ENCODE measurements at places on chromosomes 1 and 21.

DNA sequence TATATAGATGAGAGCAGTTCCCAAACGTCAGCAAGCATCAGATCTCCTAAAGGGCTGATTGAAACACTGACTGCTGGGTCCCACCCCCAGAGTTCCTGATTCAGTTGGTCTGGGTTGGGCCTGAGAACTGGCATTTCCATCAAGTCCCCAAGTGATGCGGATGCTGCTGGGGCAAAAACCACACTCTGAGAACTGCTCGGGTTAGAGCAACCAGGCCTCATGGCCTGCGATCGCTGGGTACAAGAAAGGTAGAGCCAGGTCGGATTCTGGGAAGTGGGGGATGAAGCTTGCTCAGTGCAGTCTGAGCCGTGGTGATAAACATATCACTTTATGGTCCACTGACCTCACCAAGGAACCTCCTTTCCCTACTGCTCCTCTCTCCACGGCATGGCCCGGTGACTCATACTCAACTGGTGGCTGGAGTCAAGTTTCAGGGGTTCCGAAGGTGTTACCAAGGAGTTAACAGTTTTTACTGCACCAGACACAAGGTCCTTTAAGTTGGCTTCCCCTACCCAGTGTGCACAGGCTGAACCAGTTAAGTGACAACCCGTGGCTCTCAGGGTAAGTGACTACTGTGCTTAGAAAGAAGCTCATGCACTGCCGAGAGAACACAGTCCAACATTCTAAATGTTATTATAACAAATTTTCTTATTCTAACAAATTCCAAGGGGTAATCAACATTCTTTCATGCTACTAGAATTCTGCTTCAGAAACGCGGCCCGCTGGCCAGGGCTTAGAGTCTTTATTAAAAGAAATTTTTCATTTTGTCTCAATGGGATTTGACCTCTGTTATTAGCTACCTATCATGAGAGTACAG is 153.5 kb downstream of the TGFBR3 start:
- DNase-seq = no peak

GRCh38 chr1:95396557-95396956 is 162.5 kb downstream of the RWDD3 start:
- no peak for DNase-seq

GRCh38 chr1:37469386-37469785 is 5.0 kb upstream of the ZC3H12A start:
- no peak for DNase-seq

DNA sequence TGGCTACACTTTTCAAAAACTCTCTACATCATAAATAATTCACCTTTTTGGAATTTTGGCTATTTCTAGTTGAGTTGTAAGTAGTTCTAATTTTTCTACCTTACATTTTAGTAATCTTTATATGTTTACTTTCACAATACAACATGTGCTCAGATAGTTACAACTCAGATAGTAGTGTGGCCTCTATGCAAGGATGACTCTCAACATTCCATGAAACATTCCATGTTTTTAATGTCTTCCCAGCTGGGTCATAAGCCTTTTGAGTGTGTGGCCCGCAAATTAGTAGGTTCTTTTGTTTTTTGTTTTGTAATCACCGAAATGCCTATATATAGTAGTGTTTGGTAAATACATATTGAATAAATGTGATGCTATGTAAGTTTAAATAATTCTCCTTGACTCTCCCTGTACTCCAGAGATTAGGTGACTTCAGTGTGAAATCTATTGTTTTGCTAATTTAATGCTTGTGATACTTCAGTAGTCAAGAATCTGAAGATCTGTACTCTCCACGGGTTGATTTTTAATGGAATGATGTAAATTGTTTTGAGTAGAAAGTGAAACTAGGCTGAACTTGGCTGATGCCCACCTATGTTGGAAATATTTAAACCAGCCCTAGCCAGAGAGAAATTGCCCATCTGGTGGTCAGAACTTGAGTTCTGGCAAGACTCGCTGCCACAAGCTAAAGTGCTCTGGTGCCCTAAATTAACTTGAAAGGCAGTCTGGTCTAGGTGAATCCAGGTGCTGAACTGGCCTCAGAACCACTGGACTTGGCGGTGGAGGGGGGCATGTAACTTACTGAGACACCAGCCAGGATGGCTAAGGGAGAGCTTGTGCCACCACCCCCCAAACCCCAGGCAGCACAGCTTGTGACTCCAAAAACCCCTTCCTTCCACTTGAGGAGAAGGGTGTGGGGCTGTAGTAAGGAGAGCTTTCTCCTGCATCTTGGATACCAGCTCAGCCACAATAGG is 165.6 kb downstream of the USP25 start:
- DNase-seq = no peak

GRCh38 chr1:65357291-65357960 is 48.1 kb downstream of the DNAJC6 start:
- no peak for DNase-seq
